Prostate gland (tissue), 2 donors: ENCODE measurements at places on chromosomes 11 and 22. TPM values are rescaled to one million over a fixed set of nuclear protein-coding genes. Genes with fewer than 3 reads are reported as not detected.

DNA sequence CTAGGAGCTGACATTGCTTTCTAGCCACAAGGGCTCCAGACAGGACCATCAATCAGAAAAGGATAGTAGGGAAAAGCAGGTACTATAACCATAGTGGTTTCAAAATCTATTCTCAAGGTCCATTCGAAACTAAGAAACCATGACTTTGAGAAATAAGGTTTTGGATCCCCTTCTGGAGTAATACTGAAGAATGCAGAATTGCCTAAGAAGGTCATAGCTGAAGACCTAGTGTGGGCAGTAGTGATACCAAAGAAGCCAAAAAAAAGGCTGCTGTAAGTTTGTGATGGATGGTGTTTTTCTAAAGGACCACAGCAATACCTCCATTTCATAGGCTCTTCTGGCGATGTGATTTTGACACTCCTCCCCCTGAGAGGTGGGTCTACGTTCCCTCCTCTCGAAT is 163.1 kb downstream of the MAML2 start:
- no peak for DNase-seq

ANO9 gene
- total RNA-seq = 9.1 TPM

- peak; percentile 87 for DNase-seq
Measured at GRCh38 chr11:65493367-65494176, 5.3 kb upstream of the MALAT1 start.

MRPL11 gene
- 51.2 TPM for total RNA-seq

OR56A5 gene
- total RNA-seq = not detected

- DNase-seq = no peak
Measured at GRCh38 chr11:74005721-74006517, 3.0 kb downstream of the UCP3 start.

GRCh38 chr11:110472858-110473257 is 43.1 kb downstream of the FDX1 start:
- no peak for DNase-seq

GRCh38 chr11:26541870-26542269 is 30.2 kb downstream of the MUC15 start:
- no peak for DNase-seq

KRTAP5-11 gene
- not detected for total RNA-seq

DNA sequence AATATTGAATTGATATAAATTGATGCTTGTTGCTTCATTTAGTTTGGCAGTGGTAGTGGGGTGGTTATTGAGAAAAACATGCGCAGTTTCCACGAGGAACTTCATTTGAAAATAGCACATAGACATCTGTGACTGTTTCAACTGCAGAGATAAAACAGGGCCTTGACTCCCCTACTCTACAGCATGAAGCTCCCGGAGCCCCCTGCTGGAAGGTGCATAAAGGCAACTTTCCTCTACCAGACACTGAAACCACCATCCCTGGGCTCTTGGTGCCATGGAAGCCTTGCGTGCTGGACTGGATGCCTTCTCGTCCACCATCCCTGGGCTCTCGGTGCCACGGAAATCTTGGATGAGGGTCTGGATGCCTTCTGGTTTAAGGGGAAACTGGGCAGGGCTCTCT is 195.9 kb downstream of the CSNK2A3 start:
- DNase-seq = no peak

- no peak for DNase-seq
Measured at GRCh38 chr11:64987998-64988854, 8.5 kb downstream of the BATF2 start.

GRCh38 chr11:32425761-32426160 is 9.6 kb downstream of the WT1 start:
- DNase-seq = no peak

CRYBB2 gene
- 1.9 TPM for total RNA-seq

KRTAP5-8 gene
- total RNA-seq = not detected

DNA sequence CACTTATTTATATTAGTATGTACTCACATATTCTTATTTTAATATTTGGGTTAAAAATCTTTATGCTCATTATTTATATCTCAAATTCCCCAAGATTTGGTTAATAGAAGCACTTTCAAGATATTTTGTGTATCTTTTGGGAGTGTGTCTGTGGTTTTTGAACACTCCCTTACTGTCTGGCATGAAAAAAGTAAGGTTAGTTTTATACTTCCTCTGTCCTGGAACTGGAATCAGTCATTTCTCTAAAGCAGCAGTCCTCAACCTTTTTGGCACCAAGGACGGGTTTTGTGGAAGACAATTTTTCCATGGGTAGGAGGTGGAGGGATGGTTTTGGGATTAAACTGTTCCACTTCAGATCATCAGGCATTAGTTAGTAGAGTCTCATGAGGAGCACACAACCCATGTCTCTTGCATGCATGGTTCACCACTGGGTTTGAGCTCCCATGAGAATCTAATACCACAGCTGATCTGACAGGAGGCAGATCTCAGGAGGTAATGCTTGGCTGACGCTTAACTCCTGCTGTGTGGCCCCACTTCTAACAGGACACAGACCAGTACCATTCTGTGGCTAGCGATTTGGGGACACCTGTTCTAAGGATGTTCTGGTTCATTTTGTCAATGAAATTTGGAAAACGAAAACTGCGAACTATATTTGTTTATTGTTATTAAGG is 60.2 kb downstream of the CASP12 start:
- no peak for DNase-seq

- DNase-seq = no peak
Measured at GRCh38 chr11:33172996-33173395, 11.7 kb upstream of the CSTF3 start.

- no peak for DNase-seq
Measured at GRCh38 chr11:91243051-91243450, 981.6 kb upstream of the FAT3 start.

BET1L gene
- total RNA-seq = 54.8 TPM

DNA sequence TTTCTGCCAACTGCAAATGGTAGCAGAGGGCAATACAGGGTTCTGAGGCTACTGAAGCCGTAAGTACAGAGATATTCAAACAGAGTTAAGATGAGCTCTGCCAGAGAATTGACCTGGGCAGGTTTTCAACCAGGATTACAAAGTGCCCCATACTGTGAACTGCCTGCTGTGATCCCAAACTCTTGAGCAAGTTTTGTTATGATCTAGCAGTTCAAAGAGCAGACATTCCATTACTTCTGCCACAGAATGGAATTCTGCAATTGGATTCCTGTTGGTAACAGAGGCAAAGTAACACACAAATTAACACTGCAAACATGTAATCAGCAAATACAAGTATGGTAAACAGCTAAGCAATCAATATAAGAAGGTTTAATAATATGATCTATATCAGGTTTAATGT is 31.2 kb downstream of the ALG9 start:
- DNase-seq = no peak

DNA sequence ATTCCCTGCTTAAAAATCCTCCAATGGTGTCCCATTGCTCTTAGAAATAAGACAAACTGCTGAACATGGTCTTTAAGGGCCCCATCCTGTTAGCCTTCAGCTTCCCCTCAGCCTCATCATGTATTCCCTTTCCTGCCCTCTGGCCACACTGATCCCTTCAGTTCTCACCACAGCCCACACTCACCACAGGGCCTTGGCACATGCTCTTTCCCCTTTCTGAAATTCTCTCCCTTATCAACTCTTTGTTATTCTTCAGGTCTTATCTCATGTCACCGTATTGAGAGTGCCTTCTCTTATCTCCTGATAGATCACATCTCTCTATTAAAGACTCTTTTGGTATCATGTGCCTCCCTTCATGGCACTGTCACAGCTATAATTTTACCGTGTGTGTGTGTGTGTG is 167.8 kb upstream of the MPPED2 start:
- no peak for DNase-seq

DNA sequence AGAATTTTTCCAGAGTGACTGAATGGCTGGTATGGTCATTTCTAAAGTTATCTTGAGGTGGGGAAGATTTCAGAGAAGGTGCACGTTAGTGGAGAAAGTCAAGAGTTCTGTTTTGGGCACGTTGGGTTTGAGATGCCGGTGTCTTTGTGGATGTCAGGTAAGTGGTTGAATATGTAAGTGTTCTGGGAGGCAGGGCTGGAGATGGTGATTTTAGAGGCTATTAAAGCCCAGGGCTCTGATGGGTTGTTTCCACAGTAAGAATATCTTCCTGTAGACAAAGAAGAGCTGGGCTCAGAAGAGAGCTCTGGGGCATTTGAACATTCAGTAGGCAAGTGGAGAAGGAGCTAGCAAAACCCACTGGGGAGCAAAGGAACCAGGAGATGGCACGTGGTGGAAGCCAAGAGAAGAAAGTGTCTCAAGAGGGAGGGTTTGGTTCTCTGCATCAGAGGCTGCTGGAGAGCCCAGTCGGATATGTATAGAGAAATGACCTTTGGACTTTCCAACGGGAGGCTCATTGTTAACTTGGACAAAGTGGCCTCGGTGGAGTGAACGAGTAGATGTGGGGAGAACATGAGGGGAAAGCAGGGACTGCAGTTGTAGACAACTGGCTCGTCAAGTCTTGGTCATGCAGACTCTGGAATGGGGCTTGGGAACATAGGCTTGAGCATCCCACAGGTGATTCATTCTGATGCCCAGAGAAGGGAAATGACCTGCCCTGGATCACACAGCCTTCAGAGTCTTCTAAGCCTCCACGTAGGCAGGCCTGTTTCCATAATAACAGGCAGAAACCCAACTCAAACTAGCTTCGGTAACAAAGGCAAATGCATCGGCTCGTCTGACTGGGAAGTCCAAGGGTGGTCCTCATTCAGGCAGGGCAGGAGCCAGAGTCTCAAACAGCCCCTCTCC is 98.4 kb upstream of the PARVA start:
- DNase-seq = no peak

TNNI2 gene
- total RNA-seq = not detected

- DNase-seq = peak; percentile 33
Measured at GRCh38 chr22:45310977-45311531, 1.3 kb downstream of the FAM118A start.

GRCh38 chr11:61516675-61517572 is 8.4 kb downstream of the LRRC10B start:
- no peak for DNase-seq

- DNase-seq = no peak
Measured at GRCh38 chr11:44608991-44609782, 43.7 kb downstream of the CD82 start.

GRCh38 chr22:43946384-43946667 is 8.9 kb upstream of the SAMM50 start:
- DNase-seq = no peak

GRCh38 chr11:123083623-123084029 is 21.7 kb upstream of the HSPA8 start:
- peak; percentile 75 for DNase-seq

MRGPRX4 gene
- total RNA-seq = not detected

ALDH3B1 gene
- total RNA-seq = 7.9 TPM

DNA sequence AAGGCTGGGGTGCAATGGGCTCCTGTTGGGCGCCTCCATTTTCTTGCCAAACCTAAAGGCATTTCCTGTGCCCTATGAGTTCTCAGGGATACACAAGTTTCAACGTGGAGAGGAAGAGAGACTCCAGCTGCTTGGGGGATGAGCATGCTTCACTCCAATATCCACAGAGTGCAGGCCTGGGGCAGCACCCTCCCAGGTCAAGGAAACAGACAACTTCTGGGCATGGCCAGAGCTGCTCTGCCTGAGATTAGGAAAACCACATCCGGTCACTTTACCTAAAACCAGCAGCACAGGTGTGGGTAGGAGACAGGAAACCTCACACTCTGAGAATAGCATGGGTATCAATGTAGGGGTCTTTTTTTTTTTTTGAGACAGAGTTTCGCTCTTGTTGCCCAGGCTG is 28.7 kb downstream of the TMEM184B start:
- DNase-seq = no peak

LRRC75B gene
- 57.0 TPM for total RNA-seq

GRCh38 chr11:15878756-15879155 is 477.6 kb downstream of the SOX6 start:
- DNase-seq = no peak

ISX gene
- total RNA-seq = 0.14 TPM

- DNase-seq = no peak
Measured at GRCh38 chr22:20550851-20551744, 43.7 kb downstream of the MED15 start.

- no peak for DNase-seq
Measured at GRCh38 chr22:23553924-23554870, 25.9 kb downstream of the IGLL1 start.

DNA sequence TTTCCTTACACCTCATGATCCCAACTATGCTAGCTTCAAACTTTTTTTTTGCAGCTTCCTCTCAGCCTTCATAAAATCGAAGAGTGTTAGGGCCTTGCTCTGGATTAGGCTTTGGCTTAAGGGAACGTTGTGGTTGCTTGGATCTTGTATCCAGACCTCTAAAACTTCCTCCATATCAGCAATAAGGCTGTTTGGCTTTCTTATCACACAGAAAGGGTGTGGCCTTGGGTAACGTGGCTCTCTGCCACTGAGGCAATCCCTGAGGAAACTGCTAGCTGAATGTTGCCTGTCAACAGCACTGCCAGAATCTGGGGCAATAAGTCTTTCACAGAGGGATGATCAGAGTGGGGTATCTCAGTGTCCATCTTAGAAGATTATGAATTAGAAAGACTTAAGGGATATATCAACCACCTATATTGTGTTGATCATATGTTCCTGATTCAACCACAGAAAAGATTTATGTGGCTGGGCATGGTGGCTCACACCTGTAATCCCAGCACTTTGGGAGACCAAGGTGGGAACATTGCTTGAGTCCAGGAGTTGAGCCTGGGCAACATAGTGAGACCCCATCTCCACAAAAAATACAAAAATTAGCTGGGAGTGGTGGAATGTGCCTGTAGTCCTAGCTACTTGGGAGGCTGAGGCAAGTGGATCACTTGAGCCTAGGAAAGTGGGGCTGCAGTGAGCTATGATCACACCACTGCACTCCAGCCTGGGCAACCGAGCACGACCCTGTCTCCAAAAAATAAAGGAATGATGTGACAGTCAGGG is 12.5 kb upstream of the CUL5 start:
- no peak for DNase-seq

LARGE1 gene
- total RNA-seq = 18.6 TPM

- DNase-seq = no peak
Measured at GRCh38 chr22:20519558-20519957, 12.1 kb downstream of the MED15 start.

DNA sequence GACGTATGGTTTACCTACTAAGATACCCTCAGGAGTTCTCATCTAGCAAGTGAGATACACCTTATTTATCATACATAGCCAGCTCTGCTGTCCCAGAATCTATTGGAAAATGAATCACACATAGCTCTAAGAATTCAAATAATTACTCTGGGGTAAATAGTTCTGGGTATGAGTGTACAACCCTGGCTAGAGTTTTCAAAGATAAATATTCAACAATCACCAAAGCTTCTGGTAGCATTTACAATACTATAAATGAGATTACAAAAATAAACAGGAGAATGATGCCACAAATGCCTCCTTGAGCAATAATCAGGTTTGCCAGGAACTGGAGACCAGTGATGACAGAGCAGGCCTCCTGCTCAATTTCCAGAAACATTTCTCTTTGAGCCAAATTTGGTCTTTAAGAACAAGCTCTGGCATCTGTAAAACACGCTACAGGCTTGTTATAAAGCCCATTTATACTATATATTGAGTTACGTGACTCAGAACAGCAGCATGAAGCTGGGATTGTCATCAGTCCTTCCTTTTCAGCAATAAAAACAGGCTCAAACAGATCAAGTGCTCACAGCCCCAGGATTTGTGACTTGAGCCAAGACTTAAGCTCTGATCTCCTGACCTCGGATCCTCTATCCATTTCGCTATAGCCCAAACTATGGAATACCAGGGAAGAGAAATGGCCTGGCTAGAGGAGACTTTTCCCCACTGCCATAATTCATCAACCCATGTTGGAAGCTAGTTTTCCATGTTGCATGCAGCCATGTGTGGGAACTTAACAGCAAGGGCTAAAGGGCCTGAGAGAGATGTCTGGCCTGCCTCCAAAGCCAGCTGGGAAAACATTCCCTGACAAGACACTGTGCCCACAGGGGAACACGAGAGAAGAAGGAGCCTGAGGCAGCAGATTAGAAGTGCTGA is 19.7 kb downstream of the RAB30 start:
- DNase-seq = peak; percentile 78

APOA4 gene
- total RNA-seq = not detected

GRCh38 chr11:100273066-100273815 is 413.8 kb upstream of the ARHGAP42 start:
- DNase-seq = no peak
